ENCODE measurements at places on chromosomes 2 and 18. TPM values are rescaled to one million over a fixed set of nuclear protein-coding genes. Genes with fewer than 3 reads are reported as not detected.

DNA sequence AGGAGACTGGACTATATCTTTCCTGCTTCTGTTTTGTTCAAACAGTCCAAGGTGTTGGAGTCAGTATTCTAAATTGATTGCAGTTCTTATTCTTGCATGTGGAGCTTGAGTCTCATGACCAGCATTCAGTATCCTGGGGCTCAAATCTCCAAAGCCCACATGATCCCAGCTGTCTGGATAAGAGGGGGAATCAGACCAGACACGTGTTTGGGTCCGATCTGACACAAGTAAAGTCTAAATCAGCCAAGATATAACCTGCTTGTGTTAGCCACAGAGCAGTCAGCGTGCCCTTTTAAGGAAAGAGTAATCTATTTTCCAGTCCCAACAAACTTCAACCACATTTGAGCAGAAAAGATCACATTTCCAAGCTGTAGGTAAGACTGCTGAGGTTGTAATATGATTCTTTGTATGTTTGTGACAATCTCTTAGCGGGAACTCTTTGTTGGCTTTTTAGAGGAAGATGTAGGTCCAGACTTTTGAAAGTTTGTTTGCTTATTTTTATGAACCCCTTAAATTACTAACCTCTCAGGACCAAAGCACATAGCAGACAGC, 334.6 kb downstream of the SLC4A3 start:
- peak; percentile 9 for DNase-seq

DNA sequence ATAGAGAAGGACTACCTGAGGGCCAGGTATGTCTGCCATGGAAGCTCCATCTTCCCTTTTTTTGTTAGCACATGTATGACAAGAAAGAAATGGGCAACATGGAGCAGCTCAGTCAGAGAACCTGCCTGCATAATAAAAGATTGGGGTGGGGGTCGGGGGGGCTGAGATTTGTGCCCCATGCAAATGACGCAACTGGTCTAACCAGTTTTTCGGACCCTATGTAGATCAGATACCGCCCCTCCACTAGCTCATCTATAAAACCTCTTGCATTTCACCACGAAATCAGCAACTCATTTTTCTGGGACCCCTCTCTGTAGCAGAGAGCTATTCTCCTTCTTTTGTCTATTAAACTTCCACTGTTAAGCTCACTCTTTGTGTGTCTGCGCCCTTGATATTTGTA, 657.2 kb downstream of the ERBB4 start:
- no peak for DNase-seq

GRCh38 chr2:112033600-112033999, 21.5 kb upstream of the TMEM87B start:
- no peak for DNase-seq

- no peak for DNase-seq
Measured at GRCh38 chr2:121454549-121455090, 76.1 kb upstream of the RNU4ATAC start.

DNA sequence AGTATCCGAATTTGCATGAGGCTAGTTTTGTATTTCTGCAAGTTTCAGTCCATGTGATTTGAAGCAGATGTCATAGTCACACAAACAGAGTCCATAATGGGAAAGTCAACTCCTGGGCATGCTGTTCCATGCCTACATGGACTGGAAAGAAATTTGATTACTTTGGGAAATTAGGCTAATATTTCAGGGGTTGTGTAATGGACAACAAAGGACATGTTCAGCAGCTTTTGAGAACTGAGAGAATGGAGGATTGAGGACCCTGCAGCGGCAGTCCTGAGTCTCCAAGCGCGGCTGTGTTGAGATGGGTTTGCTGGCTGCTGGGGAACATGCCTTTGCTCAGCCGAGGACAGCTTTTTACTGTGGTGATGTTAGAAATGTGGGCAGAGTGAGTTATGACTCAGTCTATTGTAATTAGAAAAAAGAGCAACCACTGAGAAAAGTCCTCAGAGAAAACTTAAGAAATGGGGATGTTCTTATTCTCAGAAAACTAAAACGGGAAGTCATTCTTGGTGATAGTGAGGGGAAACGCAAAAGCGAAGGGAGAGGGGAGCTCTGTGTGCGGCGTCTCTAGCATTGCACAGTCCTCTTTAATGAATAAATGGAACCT, 149.2 kb downstream of the FAM210A start:
- no peak for DNase-seq

DNA sequence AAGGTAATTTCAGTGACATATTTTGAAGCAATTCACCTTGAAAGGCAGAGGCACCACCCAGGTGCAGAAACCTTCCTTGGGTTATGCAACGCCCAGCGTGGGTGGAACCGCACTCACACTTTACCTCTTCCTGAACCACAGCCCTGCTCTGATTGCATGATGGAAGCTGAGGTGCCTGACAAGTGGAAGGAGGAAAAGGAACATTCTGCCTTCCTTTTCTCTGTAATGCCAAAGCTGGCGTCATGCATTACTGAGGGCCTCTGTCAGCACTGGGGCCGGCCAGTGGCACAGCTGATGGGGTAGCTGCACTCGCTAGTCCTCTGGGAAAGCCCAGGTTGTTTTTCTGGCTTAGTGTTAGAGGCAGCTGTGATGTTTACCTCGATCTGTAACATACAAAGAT, 266.5 kb downstream of the NEDD4L start:
- no peak for DNase-seq

GRCh38 chr2:151862700-151863099, 34.5 kb upstream of the ARL5A start:
- no peak for DNase-seq

DNA sequence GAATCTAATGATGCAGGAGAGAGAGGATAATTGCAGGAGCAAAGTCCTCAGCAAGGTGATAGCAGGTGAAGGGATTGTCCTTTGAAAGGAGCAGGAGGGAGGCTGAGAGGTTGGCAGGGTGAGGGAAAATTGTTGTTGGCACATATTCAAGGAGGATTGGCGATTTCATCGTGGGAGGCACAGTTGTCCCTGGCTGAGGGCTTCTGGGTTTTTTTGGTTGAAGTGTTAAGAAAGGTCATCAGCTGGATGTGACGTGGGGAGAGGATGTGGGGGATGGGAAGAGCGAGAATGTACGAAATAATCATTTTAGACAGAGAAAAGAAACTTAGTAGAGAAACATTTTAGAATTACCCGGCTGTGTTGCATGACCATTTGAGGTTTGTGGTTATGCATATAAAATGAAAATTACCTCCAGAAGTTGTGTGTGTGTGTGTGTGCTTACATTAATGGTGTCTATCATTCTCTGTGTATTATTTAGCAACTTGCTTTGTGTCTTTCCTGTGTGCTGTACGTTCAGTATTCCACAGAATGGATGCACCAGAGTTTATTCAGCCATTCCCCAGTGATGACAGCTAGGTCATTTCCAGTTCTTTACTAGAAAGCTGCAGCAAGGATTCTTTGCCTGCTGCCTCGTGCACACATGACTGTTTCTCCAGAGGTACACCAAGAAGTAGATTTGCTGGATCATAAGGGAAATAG, 67.6 kb downstream of the SDC1 start:
- DNase-seq = no peak

DNA sequence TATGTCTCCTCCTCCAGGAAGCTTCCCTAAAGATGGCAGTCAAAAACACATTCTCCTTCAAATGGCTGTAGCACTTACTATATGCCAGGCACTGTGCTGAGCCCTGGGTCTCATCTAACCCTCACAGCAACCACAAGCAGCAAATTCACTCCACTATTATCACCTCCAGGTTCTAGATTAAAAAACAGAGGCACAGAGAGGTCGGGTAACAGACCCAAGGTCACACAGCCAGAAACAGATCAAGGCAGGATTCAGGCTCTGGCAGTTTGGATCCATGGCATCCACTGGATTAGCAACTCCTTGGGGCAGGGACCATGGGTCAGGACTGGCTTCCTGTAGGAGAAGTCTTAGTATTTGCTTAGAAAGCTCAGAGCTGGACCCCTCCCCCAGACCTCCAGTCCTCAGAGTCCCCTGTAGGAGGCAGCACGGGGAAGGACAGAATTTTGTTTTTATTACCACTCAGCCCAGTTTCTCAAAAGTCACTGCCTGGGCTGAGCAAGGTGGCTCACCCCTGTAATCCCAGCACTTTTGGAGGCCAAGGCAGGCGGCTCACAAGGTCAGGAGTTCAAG, 34.4 kb downstream of the ZFP36L2 start:
- no peak for DNase-seq

DNA sequence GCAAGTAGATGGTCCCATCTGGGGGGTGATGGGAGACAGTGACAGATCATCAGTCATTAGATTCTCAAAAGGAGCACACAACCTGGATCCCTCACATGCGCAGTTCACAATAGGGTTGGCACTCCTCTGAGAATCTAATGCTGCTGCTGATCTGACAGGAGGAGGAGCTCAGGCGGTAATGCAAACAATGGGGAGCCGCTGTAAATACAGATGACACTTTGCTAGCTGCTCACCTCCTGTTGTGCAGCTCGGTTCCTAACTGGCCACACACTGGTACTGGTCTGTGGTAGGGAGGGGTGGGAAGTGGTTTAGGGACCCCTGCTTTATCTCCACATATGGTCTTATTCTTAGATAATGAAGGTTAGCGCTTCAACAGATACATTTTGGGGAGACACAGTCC, 506.6 kb downstream of the PLCL1 start:
- DNase-seq = no peak

DNA sequence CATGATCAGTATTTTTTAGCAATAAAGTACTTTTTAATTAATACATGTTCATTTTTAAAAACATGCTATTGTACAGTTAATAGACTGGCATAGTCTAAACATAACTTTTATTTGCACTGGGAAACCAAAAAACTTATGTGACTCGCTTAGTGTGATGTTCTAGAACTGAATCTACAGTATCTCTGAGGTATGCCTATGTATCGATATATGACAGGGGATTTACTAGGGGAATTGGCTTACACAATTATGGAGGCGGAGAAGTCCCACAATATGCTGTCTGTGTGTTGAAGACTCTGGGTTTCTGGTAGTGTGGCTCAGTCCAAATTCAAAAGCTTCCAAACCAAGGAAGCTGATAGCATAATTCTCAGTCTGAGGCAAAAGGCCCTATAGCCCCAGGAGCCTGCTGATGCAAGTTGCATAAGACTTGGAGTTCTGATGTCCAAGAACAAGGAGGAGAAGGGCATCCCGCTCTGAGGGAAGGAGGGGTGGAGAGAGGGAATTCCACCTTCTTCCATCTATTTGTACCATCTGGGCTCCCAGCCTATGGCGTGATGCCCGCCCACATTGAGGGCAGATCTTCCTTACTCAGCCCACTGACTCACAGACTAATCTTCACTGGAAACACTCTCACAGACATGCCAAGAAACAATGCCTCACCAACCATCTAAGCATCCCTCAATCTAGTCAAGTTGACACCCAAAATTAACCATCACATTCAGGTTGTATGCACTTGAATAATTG, 27.5 kb downstream of the ZNF638 start:
- no peak for DNase-seq

DNA sequence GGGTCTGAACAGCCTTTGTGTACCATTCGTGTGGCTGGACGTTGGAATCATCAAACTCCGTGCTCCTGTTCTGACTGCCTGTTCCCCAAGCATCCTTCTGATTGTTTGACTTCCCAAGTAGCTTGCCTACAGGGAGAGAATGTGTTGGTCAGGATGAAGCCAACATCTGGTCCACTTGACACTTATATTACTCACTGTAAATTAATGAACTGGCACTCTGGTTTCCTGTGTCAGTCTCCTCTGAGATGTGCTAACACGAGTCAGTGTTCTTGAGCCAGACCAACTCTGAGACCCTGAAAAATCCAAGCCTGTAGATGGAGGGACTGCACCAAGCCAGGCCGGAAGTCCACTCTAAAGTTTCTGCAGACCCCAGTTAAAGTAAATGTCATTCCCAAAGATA, 440.9 kb downstream of the ZNF516 start:
- no peak for DNase-seq

DNA sequence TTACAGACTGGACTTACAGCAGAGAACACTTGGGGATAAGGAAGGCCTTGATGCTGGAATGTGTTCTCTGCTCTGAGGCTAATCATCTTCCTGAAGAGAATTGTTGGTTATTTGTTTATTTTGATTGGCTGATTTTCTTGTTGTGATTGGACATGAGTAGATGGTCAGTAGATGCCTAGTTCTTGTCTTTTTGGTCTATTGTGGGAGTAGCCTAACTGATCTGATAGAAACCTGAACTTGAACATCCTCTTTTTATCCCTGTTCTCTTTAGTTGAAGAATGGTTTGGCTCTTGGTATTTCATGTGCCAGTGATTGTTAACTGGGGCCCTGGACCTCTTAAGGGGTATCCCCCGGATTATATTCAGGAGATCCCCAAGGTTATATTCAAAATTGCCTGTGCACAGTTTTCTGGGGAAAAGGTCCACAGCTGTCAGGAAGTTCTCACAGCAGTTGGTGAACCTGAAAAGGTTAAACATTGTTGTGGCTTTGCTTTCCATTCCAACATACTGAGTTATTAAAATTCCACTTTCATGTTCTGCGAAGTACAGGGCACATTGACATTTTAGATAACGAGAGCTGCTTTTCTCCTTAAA, 13.6 kb downstream of the TWSG1 start:
- no peak for DNase-seq

DNA sequence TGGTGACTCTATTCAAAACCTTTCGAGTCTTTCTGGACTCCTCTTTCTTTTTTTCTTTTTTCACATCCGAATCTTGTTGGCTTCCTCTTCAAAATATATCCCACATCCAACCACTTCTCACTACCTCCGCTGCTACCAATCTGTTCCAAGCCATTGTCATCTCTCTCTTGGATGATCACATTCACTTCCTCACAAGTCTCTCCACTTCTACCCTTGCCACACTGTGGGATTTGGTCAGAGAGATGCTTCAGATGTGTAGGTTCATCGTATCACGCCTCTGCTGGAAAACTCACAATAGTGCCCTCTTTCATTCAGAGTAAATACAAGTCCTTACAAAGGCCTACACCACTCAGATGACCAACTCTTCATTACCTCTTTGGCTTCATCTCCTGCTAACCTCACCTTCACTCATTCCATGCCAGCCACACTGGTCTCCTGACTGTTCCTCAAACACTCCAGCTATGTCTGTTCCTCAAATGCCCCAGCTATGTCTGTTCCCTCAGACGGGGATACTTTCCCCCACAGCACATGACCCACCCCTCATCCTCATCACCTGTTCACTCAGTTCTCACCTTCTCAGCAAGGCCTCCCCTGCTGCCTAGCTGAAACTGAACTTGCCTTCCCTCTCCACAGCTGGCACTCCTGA, 67.2 kb upstream of the PELI1 start:
- no peak for DNase-seq

DNA sequence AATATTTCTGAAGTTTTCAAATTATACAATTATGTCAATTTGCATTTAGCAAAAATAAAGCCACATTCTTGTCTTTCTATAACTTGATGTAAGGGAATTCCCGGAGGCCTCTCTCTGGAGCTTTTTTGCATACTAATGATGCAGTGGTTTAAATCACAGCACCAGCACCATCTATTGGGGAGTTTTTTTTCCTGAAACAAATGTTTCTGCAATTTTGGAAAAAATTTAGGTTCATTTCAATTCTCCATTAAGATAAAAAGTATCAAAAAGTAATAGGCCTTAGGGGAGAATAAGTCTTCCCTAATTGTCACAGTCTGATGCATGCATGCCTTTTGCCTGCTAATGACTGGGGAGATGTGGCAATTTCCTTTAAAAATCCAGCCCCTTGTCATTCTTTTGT, 13.5 kb downstream of the CBLN2 start:
- no peak for DNase-seq

Gene GPR39
- 3.7 TPM for polyA plus RNA-seq

Gene GAD1
- polyA plus RNA-seq = 0.97 TPM

Gene PRKAG3
- polyA plus RNA-seq = not detected

Gene MEP1B
- not detected for polyA plus RNA-seq

Gene TMEM131
- polyA plus RNA-seq = 46.6 TPM

Gene PCARE
- 0.46 TPM for polyA plus RNA-seq

Gene SEMA4C
- 37.7 TPM for polyA plus RNA-seq

Gene KIAA2012
- 0.07 TPM for polyA plus RNA-seq

Gene CMPK2
- polyA plus RNA-seq = 4.2 TPM

Gene SLC23A3
- 17.3 TPM for polyA plus RNA-seq

Gene INHBB
- not detected for polyA plus RNA-seq
